ENCODE measurements at places on chromosomes 11 and 22.

GRCh38 chr22:31836010-31836409 lies 82.2 kb downstream of the DEPDC5 start:
- no peak for DNase-seq

DNA sequence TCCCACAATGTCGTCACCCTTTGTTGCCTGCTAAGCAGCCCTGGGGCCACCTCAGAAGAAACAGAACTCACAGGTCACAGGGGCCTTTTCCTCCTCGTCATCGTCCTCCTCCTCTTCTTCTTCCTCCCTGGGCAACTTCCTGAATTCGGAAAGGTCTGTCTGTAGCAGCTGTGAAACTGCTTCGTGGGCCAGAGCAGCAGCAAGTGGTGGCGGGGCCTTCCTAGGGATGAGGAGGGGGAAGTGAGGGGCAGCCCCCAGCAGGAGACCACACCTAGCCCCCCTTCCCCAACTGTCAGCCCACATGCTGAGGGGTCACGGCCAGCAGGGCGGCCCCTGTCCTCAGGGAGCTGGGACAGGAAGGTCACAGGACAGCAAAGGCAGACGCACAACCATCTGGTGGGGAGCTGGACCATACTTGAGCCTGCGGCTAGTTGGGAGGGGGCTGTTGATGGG lies 13.2 kb downstream of the PPM1F start:
- no peak for DNase-seq

DNA sequence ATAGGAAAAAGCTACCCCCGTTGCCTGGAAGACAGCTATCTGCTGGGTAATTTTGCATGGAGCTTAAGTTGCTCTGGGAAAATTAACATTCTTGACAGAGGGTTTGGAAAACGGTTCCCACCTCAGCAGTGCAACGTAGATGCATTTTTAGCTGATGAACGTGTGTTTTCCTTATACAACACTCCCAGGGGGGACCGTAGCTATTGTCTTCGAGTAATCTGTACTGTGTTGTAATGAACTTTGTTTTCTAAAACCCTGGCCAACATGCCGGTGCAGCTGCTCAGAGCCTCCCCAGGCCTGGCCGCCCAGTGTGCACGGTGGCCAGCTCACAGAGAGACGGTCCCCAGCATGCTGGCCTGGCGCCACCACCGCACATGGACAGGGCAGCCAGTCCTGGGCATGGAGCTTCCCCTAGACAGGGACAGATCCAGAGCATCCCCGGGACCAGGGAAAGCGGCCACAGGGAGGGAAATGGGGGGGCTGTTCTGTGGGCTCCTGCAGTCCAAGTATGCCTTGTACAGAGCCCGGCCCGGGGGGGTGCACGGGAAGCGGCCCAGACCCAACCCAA lies 2.2 kb downstream of the TNNT3 start:
- no peak for DNase-seq

GRCh38 chr11:93051186-93051585 lies 81.7 kb downstream of the MTNR1B start:
- no peak for DNase-seq

DNA sequence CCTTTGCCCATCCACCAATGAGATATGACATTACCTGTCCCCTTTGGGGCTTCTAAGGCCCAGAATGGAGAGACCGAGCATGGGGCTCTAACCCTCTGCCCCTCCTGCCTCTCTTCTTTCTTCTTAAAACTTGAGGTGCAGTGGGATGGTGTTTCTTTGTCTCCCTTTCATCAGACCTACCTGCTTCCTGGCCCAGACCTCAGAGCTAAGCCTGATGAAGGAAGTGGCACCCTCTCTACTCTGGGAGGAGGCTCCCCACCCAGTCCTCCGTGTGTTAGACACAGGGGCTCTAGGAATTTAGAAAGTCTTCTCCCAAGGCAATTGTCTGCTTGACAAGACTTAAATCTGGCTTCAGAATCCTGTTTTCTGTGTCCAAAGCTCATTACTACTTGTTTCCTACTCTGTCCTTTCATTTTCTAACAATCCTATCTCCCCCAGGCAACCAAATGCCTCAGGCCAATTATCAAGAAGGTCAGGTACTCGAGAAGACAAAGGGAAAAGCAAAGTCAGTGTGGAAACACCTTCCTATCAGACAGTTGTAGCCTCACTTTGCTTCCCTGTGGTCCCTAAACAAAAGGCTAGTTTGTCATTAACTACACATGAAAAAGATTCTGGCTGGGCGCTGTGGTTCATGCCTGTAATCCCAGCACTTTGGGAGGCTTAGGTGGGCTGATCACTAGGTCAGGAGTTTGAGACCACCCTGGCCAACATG lies 20.3 kb upstream of the PARVA start:
- no peak for DNase-seq

- no peak for DNase-seq
Observed at GRCh38 chr11:28819741-28820140, 711.6 kb downstream of the METTL15 start.

GRCh38 chr11:36098853-36099375 lies 155.1 kb downstream of the LDLRAD3 start:
- DNase-seq: no peak

- no peak for DNase-seq
Observed at GRCh38 chr11:5719703-5720495, 16.3 kb upstream of the OR56B1 start.

- DNase-seq: no peak
Observed at GRCh38 chr22:23359583-23360123, 179.3 kb downstream of the BCR start.

DNA sequence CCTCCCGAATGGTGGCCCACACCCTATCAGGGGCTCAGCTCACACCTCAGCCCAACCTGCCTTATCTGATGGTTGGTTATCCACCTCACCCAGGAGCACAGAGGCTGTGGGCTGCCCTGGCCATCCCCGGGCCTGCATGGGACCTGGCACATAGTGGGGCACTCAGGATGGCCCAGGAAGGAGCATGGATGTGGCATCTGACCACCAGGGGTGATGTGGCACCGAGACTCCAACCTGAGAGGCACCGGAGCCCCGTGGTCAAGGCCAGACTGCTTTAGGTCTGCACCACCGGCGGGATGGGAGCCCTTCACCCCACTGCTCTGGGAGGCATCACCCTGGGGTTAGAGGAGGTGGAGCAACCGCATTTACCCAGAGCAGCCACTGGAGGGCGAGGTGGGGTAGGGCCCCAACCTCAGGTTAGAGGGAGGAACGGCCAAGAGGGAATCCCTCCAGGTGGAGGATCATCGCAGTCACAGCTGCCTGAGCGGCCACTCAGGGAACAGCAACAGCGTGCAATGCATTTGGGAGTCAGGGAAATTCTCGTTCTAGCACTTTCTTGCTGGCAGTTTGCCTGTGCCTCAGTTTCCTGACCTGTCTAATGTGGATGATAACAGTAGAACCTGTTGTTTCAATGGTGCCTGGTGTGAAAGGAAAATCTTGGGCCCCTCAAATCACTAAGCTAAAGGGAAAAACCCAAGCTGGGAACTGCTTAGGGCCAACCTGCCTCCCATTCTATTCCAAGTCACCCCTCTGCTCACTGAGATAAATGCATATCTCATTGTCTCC lies 52.9 kb upstream of the CARS1 start:
- DNase-seq: peak; percentile 22

DNA sequence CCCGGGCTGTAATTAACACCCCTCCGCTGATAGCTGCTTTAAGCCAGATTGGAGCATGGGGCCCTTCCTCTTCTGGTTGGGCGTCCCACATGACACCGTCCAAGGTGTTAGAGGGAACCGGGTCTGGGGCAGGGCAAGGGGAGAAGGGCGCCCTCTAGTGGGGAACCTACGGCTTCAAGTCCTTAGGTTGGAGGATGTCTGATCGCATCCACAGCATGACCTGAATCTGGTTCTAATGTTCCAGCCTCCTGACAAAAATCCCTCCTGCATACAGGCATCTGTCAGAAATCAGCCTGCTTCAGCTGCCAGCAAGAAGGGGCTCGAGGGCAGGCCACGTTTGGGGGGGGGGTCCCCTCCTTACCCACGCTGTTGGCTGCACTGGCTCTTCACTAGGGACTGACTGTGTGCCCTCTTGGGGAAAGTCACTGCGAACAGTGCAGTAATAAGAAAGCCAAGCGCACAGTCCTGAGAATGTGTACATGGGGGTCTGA lies 94.2 kb upstream of the TBCEL start:
- peak; percentile 16 for DNase-seq

- no peak for DNase-seq
Observed at GRCh38 chr11:119417726-119418540, 5.0 kb downstream of the THY1 start.

DNA sequence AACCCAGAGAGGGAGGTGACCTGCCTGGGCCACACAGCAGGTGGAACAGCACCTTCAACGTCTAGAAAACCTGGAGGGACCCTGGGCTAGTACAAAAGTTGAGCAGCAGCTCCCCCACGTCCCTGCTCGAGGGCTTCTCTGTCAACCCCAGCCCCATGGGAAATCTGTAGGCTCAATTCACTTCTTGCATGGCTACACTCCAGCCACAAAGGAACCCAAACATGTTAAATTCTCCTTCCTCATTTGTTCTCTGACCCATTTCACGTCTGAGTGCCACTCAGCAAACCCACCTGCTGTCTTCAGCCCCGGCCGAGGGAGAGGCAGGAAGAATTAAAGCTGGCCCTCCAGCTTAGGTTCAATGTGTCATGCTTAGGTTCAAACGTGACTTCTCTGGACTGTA lies 418.5 kb downstream of the MIAT start:
- no peak for DNase-seq

DNA sequence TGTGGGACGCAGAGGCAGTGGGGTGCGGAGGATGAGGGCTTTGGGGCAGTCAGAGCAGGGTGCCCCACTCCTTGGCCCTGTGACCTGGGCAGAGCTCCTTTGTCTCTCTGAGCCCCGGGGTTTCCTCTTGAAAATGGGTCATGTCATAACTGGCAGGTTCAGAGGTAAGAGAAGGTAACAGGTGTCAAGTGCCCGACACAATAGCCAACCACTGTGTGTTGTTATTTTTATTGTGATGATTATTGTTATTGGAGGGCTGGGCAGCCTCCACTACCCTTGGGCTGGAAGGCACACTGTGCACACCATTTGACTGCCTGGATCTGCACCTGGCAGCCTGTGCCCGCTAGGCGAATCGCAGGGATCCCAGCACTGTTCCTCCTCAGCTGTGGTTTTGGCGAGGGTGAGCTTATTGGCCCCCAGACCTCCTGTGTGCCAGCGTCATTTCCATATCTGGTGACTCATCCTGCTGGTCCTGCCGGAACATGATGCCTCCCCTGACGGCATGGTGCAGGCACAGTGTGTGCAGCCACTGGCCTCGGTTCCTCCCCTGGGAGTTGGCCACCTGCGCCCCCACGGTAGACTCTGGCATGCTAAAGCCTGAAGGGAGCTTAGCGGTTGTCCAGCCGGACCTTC lies 15.4 kb upstream of the SOX10 start:
- no peak for DNase-seq

DNA sequence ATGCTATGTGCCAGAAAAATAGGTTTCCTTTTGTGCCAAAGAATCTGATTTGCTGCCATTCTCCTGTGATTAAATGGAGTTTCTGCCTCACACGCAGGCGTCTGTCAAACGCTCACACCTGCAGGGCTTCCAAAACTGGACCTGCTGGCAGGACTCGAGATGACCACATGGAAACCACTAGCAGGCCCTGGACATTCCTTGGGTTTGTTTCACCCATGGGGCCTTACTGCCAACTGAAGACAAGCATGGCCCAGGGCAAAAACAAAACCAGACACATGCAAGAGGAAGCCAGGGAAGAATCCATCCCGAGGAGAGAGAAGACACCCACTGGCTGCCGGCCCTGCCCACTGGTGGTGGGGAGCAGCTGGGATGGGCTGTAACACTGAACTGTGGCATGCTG lies 55.9 kb upstream of the MN1 start:
- DNase-seq: no peak

GRCh38 chr22:39534591-39535356 lies 2.2 kb upstream of the RPS19BP1 start:
- DNase-seq: peak; percentile 82

DNA sequence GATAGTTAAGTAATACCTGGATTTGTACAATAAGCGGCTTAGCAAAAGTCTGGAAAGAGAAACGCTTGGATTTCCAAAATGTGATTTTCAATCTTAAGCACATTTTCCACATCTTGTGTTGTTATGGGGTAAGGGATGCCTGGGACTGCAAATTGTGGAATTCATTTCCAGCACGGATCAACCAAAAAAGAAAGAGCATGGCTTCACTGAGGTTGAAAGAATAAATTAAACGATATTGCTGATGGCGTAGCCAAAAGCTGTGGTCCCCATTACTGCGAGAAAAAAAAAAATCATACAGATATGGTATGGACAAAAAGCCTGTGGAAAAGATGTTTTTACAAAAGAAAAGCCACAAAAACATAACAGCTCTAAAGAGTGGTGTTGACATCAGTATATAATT lies 26.0 kb upstream of the ALX4 start:
- DNase-seq: no peak

DNA sequence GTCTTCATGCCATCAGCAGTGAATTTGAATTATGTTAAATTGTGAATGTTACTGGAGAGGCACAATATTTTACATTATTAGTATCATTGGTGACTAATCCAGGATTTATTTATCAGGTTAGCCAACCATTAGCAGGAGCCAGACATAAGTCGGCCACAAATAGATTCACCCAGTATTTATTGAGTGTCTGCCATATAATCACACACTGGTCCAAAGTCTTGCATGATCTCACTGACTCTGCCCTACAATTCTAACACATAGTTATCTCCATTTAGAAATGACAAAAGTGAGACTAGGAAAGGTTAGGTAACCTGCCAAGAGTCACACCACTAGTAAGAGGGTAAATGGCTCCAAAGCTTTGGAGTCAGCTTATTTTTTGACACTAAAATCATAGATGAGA lies 179.6 kb downstream of the BLID start:
- DNase-seq: no peak

- DNase-seq: no peak
Observed at GRCh38 chr22:35039625-35040024, 26.3 kb upstream of the ISX start.

DNA sequence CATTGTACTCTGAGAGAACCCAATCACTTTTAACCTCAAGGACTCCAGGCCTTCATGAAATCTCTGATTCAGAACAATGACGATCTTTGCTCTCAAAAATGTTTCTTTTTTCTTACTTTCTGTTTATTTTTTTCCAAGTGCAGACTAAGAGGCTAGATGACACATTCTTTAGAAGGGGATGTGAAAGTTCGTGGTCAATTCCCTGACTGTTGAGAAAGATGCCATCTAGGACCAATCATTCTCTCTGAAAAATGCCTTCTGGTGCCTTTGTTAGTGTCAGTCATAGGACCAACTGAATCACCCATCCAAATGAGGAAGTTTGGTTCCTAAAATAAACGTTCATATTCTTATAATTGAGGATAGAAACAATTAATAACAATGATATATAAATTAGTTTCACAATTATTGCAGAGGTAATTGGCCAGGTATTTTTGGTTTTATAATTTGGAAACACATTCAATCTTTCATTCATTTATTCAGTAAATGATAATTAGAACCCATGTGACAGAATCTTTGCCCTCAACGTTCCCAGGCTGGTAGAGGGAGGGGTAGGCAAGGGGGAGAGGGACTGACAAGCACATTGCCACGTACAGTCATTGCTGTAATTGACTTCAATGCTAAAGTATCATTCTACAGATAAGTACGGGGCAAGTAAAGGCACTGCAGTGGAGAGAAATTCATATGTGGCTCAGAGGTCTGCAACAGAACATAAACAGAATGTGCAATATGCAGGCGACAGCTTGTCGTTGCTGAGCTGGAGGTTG lies 333.4 kb upstream of the MPPED2 start:
- DNase-seq: no peak
